ENCODE measurements at places on chromosomes 6 and 20.
A peak's percentile ranks its signal among the peaks of the same experiment; 100 is the strongest.

DNA sequence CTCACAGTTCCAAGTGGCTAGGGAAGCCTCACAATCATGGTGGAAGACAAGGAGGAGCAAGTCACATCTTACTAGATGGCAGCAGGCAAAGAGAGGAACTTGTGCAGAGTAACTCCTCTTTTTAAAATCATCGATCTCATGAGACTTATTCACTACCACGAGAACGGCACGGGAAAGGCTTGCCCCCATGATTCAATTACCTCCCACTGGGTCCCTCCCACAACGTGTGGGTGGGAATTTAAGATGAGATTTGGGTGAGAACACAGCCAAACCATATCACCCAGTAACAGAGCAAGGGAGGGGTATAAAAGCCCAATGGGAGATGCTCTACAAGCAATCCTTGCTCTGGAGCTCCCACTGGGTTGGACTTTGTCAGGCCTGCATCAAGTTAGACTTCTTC is 80.4 kb downstream of the JPH2 start:
- DNase-seq = no peak

GRCh38 chr20:57471496-57472372 is 53.2 kb downstream of the CTCFL start:
- DNase-seq = no peak

GRCh38 chr20:47118206-47118605 is 223.6 kb downstream of the EYA2 start:
- no peak for DNase-seq

GRCh38 chr6:125942672-125943527 is 13.7 kb upstream of the HINT3 start:
- no peak for DNase-seq

- no peak for DNase-seq
Observed at GRCh38 chr6:23301556-23301955, 732.2 kb downstream of the HDGFL1 start.

GRCh38 chr6:154157082-154157481 is 118.0 kb downstream of the OPRM1 start:
- DNase-seq = no peak

GRCh38 chr6:27178407-27178730 is 69.1 kb upstream of the PRSS16 start:
- no peak for DNase-seq

GRCh38 chr6:37741757-37742400 is 44.2 kb upstream of the MDGA1 start:
- no peak for DNase-seq

DNA sequence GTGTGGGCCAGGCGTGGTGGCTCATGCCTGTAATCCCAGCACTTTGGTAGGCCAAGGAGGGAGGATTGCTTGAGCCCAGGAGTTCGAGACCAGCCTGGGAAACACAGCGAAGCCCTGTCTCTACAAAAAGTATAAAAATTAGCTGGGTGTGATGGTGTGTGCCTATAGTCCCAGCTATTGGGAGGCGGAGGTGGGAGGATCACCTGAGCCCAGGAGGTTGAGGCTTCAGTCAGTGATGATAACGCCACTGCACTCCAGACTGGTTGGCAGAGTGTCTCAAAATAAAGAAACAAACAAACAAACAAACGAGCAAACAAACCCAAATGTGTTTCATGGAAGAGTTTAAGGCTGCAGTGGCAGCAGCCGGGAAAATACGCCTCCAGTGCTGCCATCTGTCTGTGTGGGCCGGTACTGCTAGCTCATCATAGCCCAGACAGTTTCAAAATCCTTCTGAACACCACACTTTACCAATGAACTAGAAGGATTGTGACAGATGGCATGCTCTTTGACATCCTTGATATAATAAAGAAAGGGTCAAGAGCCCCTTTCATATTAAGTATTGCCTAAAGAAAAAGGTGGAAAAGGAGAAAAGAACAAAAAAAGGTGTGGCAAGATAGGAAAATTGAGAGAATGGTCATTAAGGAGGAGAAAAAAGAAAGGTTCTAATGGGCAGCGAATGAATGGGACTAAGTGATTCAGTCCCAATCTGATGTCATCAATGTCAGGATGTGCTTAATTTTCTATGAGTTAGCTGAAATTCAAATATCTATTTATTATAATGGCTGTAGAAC is 298.6 kb downstream of the SYNE1 start:
- DNase-seq = peak; percentile 9

DNA sequence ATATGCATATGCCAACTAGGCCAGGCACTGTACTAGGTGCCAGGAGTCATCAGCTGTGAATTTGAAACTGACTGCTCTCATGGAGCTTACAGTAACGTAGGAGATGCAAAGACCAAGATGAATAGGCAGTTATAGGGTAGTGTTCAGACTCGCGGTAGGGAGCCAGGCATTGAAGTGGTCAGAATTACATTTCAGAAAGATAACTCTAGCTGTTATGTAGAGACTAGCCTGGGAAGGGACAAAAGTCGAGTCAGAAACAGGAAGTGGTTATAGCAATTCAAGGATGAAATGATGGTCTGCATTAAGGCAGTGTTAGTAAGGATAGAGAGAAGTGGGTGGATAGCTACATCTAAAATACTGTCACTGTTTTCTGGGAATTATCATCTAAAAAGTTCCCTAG is 56.6 kb downstream of the PCMT1 start:
- no peak for DNase-seq

- no peak for DNase-seq
Observed at GRCh38 chr6:130326496-130326895, 39.3 kb upstream of the TMEM200A start.

- DNase-seq = no peak
Observed at GRCh38 chr6:163192591-163192990, 221.9 kb upstream of the QKI start.

GRCh38 chr6:44268095-44268628 is 2.1 kb upstream of the TMEM151B start:
- DNase-seq = no peak

DNA sequence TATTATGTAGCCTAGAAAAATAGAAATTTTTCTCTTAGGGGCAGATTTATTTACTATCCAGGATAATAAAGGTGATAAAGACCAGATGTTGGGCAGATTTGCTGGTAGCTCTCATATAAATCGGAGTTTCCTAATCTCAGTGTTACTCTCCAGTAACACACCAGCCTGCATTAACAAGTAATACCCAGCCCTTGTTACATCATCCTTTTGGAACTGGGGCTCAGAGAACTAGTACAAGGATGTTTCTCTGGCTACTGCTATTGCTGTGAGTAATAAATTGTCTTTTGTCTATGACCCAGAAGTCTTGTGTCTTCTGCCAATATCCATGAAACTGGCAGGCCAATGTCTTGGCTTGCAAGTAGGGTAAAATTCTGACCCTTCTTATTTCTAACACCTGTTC is 16.8 kb downstream of the TPD52L1 start:
- no peak for DNase-seq

Measured in GM12892 (cell line).